ENCODE measurements at places on chromosomes 1 and 21.
A peak's percentile ranks its signal among the peaks of the same experiment; 100 is the strongest.

DNA sequence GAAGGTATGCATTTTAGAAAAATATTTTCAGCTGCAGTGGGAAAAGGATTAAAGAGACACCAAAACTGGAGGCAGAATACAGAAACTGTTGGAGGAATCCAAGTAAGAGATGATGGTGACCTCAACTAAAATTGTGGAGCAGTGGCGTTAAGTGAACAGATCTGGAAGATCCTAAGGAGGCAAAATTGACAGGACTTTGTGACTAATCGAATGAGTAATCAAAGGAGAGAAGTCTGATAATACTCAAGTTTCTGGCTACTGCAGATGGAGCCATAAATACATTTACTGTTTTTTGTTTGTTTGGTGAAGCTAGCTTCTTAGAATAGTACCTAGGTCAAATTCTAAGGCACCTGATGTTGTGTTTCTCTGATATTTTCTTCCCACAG is 3.1 kb downstream of the CTBS start:
- peaks cover 8% of the 10 kb centered on the region for H3K4me1 ChIP-seq
- no peak overlapping the region for H3K27ac ChIP-seq
- peaks cover 11% of the 10 kb centered on the region for H3K36me3 ChIP-seq
- DNase-seq = no peak
- H3K4me3 ChIP-seq = no peak overlapping the region
- no peaks in the 10 kb centered on the region for H3K27me3 ChIP-seq

- H3K4me1 ChIP-seq = peaks cover 32% of the 10 kb centered on the region
- peak overlapping the region; percentile 38 for H3K4me3 ChIP-seq
- no peak overlapping the region for H3K27ac ChIP-seq
- peaks cover 21% of the 10 kb centered on the region for H3K36me3 ChIP-seq
- H3K27me3 ChIP-seq = no peaks in the 10 kb centered on the region
These were observed 4.3 kb downstream of the BEST4 start for GRCh38 chr1:44783697-44784093.

GRCh38 chr1:21669258-21670058 is at the start of gene RAP1GAP:
Gene RAP1GAP (minus strand): TSS chr1:21669357. CDS start chr1:21620032, 49,325 bp downstream.
- H3K27ac ChIP-seq = peak within 1 kb of the TSS; percentile 70
- peak within 1 kb of the TSS; percentile 53 for H3K4me3 ChIP-seq
- no peak for DNase-seq
- H3K36me3 ChIP-seq = no peaks in the 10 kb centered on the region
- H3K27me3 ChIP-seq = no peaks in the 10 kb centered on the region

DNA sequence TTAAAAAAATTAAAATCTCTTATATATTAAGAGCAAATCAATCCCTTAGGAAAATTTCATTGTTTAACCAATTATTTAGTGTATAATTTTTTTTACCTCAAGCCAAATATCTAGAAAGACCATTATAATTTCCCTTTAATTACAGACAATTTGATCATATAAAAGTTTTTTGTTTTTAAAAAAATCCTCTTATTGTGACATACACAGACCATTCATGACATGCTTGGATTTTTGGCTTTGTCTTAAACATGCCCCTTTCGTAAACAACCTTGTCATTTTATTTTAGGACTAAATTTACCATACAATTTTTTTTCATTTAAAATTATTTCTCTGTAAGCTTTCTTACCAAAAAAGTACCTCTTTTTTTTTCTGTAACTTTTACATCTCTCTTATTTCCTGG is 14.2 kb upstream of the CYP4B1 start:
- no peak overlapping the region for H3K4me3 ChIP-seq

DNA sequence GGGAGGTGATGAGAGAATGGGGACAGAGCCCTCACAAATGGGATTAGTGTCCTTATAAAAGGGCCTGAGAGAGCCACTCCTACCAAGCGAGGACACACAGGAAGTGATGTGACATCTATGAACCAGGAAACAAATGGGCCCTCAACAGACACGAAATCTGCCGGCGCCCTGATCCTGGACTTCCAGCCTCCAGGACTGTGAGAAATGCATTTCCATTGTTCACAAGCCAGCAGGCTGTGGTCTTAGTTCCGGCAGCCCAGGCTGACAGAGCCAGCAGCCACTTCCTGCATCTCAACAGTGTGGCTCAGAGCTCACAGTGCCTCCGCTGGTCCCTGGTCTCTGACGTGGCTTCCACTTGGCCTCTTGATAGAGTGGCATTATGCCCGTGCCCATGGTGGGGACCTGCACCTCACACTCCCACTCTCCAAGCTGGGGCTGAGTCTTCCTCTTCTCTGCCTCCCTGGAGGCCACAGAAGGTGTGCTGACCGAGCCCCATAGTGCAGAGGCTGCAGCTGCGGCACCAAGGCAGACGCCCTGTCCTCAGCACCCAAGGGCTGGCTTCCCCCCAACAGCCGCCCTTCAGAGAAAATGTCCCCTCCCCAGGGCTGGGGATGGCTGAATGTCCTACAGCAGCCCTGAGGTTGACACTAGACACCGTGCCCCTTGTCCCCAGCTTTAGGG is 44.9 kb downstream of the ACOT7 start:
- peak overlapping the region; percentile 23 for H3K27ac ChIP-seq
- H3K4me1 ChIP-seq = peaks cover 30% of the 10 kb centered on the region
- H3K36me3 ChIP-seq = no peaks in the 10 kb centered on the region
- H3K27me3 ChIP-seq = no peaks in the 10 kb centered on the region
- DNase-seq = no peak

GRCh38 chr1:44031252-44032169 is at the start of gene SLC6A9:
Gene SLC6A9 (minus strand): TSS chr1:44031462. CDS start chr1:44024277, 7,185 bp downstream.
- peak within 1 kb of the TSS; percentile 53 for H3K4me3 ChIP-seq
- H3K27ac ChIP-seq = peak within 1 kb of the TSS; percentile 83
- no peaks in the 10 kb centered on the region for H3K36me3 ChIP-seq
- DNase-seq = no peak

DNA sequence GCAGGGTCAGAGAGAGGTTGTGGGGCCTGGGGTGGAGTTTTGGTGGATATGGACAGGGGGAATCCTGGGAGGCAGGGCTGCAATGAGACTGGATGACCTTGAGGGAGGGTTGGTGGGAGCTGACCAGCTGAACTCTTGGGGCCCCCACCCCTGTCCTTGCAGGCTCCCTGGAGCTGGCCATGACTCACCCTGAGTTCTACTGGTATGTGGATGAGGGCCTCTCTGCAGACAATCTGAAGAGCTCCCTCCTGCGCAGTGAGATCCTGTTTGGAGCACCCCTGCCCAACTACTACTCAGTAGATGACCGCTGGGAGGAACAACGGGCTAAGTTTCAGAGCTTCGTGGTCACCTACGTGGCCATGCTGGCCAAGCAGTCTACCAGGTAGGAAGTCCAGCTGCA is 23.6 kb downstream of the DISP3 start:
- no peak overlapping the region for H3K4me3 ChIP-seq
- no peak overlapping the region for H3K27ac ChIP-seq
- DNase-seq = no peak
- no peaks in the 10 kb centered on the region for H3K4me1 ChIP-seq

- no peaks in the 10 kb centered on the region for H3K4me1 ChIP-seq
- no peaks in the 10 kb centered on the region for H3K27me3 ChIP-seq
- H3K4me3 ChIP-seq = no peak overlapping the region
- H3K36me3 ChIP-seq = no peaks in the 10 kb centered on the region
These were observed 106.4 kb upstream of the DPYD start for GRCh38 chr1:98027103-98027705.

DNA sequence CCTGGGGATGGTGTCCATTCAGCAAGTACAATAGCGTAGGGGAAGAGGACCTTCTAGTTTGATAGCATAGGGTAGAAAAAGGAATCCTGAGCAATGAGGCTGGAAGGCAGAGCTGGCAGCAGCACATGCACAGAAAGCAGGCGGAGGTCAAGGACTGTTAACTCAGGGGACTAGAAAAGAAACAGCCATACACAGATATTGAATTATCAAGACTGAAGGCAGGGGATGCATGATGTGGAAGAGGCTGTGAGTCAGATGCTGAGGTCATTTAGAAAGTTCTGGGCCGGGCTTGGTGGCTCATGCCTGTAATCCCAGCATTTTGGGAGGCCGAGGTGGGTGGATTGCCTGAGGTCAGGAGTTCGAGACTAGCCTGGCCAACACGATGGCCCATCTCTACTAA is 65.6 kb downstream of the OPTC start:
- no peaks in the 10 kb centered on the region for H3K4me1 ChIP-seq

DNA sequence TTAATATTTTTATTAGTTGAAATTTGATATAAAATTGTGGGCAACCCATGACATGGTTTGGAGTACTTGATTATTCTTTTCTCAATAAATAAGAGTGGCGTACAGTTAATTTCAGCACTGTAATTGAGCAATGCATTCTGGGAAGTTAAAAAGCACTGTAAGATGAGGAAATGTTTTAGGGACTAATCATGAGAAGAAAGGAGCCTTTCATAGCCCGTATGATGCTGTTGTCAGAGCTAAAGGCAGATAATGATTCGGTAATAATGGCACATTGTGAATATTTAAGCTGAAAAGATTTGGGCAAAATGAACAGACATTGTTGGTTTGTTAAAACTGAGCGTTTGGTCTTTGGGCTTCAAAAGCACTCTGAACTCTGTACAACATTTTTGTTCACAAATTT is 139.3 kb downstream of the NFIA start:
- H3K36me3 ChIP-seq = no peaks in the 10 kb centered on the region
- no peaks in the 10 kb centered on the region for H3K4me1 ChIP-seq
- no peak overlapping the region for H3K4me3 ChIP-seq
- DNase-seq = no peak
- H3K27me3 ChIP-seq = no peaks in the 10 kb centered on the region
- H3K27ac ChIP-seq = no peak overlapping the region

- no peak overlapping the region for H3K27ac ChIP-seq
- H3K36me3 ChIP-seq = no peaks in the 10 kb centered on the region
- no peak for DNase-seq
- H3K4me3 ChIP-seq = no peak overlapping the region
These were observed 56.7 kb downstream of the KCNC4 start for GRCh38 chr1:110266834-110267233.

DNA sequence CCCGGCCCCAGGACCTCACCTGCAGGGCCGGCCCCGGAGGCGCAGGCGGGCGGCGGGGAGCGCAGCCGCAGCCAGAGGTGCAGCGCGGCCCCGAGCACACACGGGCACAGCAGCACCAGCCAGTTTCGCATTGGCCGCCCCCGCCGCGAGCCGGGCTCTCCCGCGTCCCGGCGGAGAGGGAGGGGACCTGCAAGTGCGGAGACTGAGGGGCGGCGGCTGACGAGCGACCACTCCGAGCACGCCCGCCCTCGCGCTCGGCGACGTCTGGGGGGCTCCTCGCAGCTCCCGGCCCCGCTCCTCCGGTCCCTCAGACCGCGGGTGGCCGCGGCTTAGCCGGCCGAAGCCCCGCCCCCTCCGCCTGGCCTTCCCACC is at the start of gene B3GALNT2:
B3GALNT2 (minus strand) TSS at position 331 of the 372 bp plus-strand sequence; CDS start at position 131, 200 bp downstream.
- peak within 1 kb of the TSS; percentile 86 for H3K4me3 ChIP-seq
- no peaks in the 10 kb centered on the region for H3K36me3 ChIP-seq
- peaks cover 20% of the 10 kb centered on the region for H3K4me1 ChIP-seq
- peak; percentile 62 for DNase-seq
- H3K27ac ChIP-seq = peak within 1 kb of the TSS; percentile 100

DNA sequence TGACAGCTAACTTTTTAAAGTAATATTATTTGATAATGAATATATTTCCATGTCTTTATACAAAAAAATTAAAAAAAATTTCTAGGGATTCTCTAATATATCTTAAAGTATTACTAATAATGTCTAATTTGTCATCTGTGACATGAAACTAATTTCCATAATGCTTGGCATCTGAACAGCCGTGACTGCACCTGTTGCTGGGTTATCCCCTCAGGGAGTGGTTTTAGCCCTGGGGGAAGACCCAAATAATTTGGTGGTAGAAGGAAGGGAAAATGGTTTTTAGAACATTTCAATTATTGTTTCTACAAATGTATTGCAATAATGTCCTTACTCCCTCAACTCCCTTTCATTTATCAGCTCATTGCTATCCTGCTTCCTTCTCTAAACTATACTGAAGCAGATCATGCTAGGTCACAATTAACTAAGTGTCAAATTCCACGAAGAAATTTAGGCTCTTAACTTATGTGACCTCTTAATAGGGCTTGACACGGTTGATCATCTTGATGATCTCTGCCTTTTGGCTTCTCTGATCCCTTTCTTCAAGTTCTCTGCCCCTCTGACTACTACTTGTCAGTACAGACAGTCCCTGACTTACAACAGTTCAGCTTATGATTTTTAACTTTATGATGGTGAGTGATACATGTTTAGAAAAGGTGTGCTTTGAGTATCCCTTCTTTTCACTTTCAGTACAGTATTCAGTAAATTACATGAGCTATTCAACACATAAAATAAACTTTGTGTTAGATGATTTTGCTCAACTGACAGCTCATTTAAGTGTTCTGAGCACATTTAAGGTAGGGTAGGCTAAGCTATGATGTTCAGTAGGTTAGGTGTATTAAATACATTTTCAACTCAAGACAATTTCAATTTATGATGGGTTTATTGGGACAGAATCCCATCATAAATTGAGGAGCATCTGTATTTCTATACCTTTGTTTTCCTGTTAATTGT is 26.4 kb upstream of the DPH5 start:
- H3K4me3 ChIP-seq = no peak overlapping the region
- no peak for DNase-seq
- no peaks in the 10 kb centered on the region for H3K27me3 ChIP-seq
- H3K27ac ChIP-seq = no peak overlapping the region

DNA sequence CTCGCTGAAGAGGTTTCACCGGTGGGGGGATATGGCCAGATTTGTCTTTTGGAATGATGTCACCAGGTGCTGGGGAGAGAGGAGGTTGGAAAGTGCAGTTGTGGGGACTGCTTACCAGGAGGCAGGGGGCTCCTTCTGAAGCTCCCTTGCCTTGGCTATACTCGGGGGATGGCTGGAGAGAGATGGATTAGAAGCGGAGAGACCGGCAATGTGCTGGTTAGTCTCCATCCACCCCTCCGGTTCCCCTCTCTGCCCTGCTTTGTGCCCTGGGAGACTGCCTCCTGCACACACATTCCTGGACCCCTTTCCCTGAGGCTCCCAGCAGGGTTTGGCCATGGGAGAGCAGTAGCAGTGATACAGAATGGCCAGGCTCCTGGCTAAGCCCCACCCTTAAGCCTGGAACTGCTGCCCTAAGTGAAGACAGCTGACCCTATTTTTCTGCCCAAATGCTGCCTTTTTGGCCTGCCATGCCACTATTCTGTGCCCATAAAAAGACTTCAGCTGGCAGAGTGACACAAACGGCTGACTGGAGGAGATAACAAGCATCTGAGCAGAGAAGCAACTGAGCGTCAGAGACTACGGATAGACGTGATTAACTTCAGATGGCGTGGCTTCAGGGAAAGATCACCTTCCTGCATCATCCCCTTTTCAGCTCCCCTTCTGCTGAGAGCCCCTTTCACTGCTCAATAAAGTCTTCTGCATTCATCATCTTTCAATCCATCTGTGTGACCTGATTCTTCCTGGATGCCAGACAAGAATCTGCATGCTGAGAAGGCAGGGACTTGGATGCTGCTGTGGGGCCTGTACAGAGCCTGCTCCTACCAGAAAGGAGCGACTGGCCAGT is 14.5 kb upstream of the VPS13D start:
- H3K27ac ChIP-seq = no peak overlapping the region
- H3K4me3 ChIP-seq = no peak overlapping the region
- H3K27me3 ChIP-seq = no peaks in the 10 kb centered on the region
- DNase-seq = no peak
- no peaks in the 10 kb centered on the region for H3K4me1 ChIP-seq
- H3K36me3 ChIP-seq = no peaks in the 10 kb centered on the region

- no peaks in the 10 kb centered on the region for H3K36me3 ChIP-seq
- H3K27me3 ChIP-seq = no peaks in the 10 kb centered on the region
- no peaks in the 10 kb centered on the region for H3K4me1 ChIP-seq
- DNase-seq = no peak
- peak overlapping the region; percentile 16 for H3K4me3 ChIP-seq
These were observed 29.9 kb upstream of the HJV start for GRCh38 chr1:146051452-146051851.

GRCh38 chr1:183926983-183927382 is 110.5 kb downstream of the COLGALT2 start:
- no peaks in the 10 kb centered on the region for H3K27me3 ChIP-seq
- no peaks in the 10 kb centered on the region for H3K4me1 ChIP-seq
- no peak overlapping the region for H3K4me3 ChIP-seq
- H3K36me3 ChIP-seq = peaks cover 45% of the 10 kb centered on the region
- DNase-seq = no peak
